ENCODE measurements at places on chromosomes 4 and X.

GRCh38 chr4:2281575-2282343 is 19.9 kb upstream of the MXD4 start:
- no peak for DNase-seq

DNA sequence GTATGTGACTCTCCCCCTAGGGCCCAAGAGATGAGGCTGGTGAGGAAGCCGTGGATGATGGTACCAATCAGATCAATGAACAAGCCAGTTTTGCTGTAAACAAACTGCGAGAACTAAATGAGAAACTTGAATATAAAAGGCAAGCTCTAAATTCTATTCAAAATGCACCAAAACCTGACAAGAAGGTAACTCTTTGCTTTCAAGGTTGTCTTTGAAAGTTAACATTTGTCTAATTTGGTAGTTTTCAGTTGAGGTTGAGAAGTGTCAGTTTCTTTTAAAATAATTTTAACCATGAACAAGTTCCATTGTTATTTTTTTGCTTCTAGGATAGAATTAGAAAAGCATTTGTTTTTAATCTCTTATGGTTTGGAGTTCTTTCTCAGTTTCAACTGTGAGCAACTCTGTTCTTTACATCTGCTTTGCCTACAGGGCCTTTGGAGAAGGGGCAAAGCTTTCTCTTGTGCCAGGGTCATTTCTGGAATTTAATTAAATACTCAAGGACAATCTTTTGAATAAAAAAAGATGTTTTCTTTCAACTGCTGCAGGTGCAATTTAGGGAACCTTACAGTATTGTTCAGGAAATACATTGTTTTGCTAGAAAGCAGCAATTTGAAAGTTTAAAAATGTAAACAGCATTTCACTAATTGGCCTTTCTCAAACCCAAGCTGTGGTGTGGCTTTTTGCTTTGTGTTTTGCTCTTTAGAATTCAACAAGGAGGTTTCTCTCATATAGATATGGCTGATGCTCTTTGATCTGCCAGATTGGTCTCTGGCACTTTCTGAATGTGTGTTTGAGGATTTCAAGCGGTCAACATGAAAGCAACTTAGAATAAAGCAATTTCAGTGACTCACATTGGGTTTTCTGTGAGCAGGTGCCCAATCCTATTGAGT is 62.9 kb downstream of the LRP2BP start:
- no peak for DNase-seq

GRCh38 chr4:185600801-185601434 is 65.6 kb upstream of the PDLIM3 start:
- DNase-seq = no peak

DNA sequence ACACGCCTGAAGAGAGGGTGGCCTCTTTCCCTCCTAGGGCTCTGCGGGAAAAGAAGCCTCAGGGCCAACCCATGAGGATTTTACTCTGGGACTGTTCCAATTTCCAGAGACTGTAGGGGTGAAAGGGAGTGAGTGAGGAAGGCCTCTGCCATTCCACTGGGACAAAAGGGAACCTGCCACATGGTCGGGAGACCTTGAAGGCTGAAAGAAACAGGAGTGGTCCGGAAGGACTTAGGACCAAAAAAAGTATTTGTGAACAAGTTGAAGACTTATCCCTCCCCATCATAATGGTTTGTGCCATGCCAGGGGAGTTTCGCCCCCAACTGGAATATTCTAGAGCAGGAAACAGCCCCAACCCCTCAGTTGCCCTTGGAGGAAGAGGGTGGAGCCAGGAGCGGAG is at the start of gene TEX13B:
TEX13B (minus strand) TSS at position 15 of the 400 bp plus-strand sequence. CDS start 243 bp downstream, outside the sequence.
- DNase-seq = no peak

DNA sequence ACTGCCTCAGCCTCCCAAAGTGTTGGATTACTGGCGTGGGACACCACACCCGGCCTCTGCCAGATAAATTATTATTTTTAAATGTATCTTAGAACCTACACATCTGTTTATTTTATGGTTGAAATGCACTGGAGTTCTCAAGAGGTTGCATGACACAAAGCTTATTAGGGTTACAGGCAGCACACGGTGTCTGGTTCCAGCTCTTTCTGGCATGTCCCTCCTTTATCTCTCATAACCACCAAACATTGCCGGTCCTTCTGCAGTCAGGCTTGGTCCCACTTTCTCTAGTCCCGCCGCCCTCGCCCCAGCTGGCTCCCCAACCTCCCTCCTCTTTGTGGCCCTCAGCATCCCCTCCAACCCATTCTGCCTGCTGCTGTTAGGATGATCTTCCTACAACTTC is 39.7 kb upstream of the SPRY1 start:
- DNase-seq = no peak

DNA sequence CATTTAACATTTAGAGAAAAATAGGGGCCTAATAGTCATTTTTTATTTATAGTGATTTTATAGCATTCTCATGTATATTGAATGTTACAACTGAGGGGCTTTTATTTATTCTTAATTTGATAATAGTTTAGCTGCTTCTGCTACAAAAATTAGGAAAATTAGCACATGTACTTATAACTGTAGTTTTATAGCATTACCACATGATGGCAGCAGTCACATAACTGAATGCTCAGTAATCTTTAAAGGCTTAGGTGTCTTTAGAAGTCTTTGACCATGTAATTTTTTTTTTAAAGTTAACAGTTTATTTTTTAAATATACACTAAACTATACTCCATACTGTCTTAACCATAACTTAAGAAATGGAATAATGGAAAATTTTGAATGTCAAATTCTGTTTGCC is 136.6 kb downstream of the STAG2 start:
- DNase-seq = no peak

DNA sequence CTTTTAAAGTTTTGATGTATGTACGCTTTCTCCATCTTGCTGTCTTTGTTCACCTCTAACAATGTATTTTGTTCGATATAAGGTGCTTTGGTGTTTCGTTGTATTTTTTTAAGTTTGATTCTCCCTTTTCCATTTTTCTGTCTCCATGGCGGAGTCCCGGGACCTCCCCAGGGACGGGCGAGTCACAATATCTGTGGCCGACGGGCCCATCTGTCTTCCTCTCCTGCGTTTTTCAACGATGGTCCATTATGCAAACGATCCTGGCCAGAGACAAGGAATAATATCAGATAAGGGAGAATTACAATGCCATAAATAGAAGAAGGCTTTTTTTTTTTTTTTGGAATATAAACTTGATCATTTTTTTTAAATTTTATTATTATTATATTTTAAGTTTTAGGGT is 112.3 kb upstream of the SHOX start:
- DNase-seq = no peak

- DNase-seq = no peak
These were observed 866.5 kb upstream of the INTU start for GRCh38 chr4:126766241-126766640.

- DNase-seq = no peak
These were observed 112.5 kb upstream of the HAND2 start for GRCh38 chr4:173642509-173642908.

DNA sequence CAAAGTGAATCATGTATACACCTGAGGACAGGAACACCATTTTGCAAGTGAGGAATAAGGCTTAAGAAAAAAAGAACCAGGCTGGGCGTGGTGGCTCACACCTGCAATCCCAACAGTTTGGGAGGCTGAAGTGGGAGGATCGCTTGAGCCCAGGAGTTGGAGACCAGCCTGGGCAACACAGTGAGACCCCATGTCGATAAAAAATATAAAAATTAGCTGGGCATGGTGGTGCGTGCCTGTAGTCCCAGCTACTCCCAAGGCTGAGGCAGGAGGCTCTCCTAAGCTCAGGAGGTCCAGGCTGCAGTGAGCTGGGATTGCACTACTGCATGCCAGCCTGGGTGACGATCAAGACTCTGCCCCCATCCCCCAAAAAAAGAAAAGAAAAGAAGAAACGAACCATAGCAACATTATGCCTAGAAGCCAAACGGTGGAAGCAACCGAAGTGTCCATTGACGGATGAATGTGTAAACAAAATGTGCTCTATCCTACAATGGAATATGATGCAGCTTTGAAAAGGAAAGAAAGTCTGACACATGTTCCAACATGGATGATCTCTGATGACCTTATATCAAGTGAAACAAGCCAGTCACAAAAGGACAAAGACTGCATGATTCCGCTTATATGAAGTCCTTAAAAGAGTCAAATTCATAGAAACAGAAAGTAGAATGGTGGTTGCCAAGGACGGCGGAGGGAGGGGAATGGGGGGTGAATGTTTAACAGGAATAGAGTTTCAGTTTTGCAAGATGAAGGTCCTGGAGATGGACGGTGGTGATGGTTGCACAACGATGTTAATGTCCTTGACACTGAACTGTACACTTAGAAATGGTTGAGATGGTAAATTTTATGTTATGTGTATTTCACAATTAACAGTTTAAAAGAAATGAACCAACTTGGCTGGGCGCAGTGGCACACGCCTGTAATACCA is 8.6 kb upstream of the KIAA0232 start:
- DNase-seq = no peak

DNA sequence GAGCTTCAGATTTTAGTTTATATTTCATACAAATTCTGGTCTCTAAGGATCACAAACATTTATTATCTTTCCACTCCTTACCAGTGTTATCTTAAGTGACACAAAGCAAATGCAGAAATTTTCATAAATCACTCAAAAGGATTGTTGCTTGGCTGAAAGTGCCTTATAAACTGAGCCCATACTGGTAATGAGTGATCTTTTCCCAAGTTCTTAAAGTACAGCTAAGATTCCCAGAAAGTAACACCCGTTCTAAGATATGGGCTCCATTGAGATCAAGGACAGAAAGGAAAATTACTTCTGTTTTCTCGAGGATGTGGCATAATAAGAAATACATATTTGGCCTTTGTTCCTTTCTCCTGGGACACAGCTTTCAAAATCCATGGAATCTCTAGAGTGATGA is 313.7 kb downstream of the ARHGAP24 start:
- no peak for DNase-seq

DNA sequence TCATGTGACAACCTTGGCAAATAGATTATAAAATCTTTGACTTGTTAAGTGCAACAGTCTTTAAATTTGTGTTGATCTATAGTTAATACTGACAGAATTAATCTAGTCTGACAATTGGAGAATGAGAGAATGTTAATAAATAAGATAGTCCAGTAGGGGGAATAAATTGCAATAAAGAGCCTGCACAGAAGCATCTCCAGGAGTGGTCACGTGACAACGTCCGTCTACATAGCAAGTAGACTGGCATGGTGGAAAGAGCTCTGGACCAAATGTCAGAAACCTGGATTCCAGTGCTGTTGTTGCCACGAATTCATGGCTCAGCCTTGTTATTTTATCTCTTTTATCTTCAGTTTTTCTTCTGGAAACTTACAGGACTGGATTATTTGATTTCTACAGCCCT is 436.5 kb downstream of the RAB28 start:
- DNase-seq = no peak

- DNase-seq = peak; percentile 87
These were observed 78.4 kb downstream of the IRF2 start for GRCh38 chr4:184395971-184396391.

- DNase-seq = no peak
These were observed 146.8 kb downstream of the DCTD start for GRCh38 chr4:182770259-182770995.

DNA sequence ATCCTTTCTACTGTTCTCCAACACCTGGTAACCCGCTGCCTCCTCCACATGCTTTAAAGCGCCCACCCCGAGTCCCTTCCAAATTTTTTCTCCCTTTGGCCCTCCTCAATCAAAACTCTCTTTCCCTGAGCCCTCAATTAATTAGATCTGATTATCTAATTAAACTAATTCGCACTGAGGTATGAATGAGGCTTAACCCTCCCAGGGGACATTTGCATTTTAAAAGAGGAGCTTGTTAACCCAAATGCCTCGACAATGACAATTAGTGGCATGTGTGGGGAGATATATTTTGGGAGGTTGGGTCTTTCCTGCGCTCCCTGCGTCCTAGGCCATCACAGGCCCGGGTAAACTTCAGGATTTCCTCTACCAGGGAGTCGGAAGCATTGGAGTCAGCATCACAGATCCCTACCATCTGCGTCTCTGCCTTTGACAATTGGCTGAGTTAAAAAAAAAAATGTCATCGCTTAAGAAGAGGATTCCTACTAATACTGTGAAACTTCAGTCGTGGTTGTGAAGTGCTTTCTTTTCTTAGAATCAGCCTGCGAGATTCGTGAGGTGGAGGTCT is 50.6 kb downstream of the TENM3 start:
- no peak for DNase-seq

GRCh38 chrX:119721487-119721886 is 28.5 kb upstream of the SEPTIN6 start:
- DNase-seq = no peak

DNA sequence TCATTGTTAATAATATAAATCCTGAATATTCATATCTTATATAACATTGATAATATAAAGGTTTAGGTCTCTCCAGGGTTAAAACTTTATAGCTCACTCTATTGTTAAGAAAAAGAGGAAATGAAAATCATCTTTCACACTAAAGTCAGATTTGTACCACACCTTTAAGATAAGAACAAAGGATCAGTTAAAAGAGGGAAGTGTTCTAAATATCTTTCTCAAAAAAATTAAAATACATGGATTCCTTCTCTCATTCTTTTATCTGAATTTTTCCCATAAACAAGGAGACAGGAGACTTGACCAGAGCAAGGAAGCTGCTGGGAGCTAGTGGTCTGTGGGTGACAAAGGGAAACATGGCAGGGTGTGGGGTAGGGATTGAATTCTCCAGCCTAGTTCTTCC is 323.0 kb upstream of the CPXCR1 start:
- no peak for DNase-seq

DNA sequence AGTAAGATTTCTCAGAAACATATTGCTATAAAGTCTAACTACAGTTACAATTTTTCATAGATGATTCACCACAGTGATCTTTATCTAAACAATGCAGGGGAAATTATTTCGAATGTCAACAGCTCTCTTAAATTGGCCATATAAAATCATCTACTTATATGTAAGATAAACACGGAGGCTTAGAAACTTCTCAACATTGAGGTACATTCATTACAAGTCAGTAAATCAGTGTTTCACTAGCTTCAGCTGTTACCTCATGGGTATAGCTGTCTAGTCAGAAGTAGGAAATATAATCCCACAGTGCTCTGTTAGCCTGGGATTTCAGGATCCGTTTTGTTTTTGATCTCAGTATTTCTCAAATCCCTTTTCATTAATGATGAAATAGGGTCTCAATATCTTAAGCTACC is 43.2 kb downstream of the PCDH7 start:
- DNase-seq = no peak

DNA sequence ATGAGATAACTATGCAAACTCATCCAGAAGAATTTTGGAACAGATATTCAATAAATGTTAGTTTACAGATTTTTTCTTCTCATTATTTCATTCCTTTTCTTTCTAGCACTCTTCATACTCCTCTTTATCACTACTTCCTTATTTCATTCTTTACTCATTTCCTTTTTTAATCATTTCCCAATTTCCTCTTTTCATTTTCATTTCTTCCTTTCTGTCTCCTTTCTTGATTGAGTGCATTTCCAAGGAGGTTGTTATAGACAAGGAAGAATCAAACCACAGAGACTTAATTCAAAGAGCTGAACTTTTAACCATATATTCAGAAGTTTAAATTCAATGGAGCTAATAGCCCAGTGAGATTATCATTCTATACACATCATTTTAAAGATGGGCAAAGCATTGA is 600.7 kb downstream of the ARAP2 start:
- no peak for DNase-seq
